ENCODE measurements at places on chromosomes 4 and X.
A peak's percentile ranks its signal among the peaks of the same experiment; 100 is the strongest.

DNA sequence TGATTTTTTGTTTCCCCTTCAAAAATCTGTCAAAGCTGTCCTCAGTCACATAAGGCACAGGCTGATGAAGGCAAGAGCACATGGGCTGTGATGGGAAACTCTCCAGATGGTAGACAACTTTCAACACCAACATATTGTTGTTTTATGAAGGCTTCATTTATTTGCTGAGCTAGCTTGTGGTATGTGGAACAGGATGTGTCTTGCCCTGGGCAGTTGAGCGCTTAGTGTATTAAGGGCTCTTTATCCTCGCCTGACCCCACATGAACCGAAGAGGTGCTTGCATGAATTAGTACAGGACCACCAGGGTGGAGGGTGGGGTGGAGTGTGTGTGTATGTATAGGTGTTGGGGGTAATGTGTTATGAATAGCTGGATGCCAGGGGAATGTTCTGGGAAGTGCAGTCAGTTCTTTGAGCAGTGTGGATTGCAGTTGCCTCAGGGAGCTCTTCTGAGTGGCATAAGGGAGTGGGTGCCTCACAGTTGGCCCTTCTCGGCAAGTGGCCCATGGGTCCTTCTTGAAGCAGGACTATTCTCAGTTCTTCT lies 103.1 kb downstream of the PHEX start:
- no peak for DNase-seq

- no peak for DNase-seq
These were observed 45.6 kb upstream of the ANK2 start for GRCh38 chr4:113003841-113004240.

DNA sequence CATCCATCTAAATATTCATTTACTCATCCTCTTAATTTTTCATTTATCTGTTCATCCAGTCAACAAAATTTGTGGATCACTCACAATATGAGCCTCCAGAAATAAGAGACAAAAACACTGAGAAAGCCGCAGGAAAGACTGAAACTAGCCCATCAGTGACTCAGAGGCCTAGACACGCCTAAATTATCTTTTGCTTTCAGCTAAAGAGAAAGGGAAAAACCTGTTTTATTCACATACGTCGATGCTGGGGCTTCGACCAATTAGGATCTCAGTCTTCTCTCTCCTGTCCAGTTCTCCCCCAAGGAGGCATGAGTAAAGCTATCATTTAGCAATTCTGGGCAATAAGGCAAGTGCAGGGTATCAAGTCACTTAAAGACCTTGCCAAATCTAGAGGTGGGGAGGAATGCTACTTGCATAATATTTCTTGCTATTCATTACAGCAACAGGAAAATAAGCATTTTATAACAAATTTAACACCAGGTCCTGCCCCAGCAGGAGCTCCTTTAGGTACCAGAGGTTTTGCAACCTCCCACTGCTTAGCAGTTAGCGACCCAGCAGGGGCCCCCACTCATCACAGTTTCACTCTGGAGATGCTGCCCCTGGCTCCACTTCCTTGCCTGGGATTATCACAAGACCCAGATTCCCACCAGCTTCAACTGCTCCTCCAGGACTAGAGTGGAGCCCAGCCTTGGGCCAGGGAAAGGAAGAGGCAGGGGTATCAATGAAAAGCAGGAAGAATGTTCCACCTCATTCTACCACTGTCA lies 30.1 kb upstream of the TMEM154 start:
- DNase-seq = no peak

DNA sequence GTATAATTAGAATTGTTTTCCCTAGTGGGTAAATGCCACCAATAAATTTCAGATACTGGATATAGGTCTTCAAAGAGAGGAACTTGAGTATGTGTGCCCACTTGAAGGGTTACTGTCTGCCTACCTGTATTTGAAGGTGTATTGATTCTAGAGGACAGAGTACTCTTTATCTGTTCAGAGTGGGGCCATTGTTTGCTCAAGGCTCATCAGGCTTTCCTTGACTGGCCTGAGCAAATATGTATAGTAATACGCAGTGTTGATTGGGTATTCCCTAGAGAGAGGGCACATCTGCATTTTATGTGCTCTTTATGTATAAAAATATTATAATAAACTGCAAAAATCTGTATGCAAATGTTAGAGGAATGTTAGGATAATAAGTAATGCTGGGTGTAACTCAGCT lies 23.7 kb downstream of the RP2 start:
- no peak for DNase-seq

DNA sequence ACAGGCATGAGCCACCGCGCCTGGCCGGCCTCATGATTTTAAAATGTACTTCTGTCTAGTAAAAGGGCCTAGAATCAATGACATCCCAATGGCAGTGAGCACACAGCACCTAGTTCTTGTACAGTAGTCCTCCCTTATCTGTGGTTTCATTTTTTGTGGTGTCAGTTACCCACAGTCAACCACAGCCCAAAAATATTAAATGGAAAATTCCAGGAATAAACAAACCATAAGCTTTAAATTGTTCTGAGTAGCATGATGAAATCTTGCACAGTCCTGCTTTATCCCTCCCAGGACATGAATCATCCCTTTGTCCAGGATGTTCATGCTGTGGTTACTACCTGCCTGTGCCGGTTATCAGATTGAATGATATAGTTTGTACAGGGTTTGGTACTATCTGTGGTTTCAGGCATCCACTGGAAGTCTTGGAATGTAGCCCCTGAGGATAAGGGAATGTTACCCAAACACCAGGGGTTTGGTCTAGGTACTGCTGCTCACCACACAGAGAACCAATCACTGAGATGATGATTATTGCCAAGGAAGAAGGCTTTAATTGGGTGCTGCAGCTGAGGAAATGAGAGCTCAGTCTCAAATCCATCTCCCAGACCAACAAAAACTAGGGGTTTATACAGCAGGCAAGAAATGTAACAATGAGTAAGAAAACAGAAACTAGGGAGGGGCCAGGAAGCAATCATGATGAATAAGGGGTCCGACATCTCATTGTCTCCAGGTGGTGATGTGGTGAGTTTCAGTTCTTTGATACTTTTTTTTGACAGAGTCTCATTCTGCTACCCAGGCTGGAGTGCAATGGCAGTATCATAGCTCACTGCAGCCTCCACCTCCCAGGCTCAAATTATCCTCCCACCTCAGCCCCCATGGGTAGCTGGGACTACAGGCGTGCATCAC lies 16.2 kb upstream of the FHL1 start:
- DNase-seq = no peak

- no peak for DNase-seq
These were observed 103.7 kb downstream of the PSAPL1 start for GRCh38 chr4:7330811-7331681.

- no peak for DNase-seq
These were observed 137.9 kb upstream of the NALF2 start for GRCh38 chrX:69366183-69366582.

DNA sequence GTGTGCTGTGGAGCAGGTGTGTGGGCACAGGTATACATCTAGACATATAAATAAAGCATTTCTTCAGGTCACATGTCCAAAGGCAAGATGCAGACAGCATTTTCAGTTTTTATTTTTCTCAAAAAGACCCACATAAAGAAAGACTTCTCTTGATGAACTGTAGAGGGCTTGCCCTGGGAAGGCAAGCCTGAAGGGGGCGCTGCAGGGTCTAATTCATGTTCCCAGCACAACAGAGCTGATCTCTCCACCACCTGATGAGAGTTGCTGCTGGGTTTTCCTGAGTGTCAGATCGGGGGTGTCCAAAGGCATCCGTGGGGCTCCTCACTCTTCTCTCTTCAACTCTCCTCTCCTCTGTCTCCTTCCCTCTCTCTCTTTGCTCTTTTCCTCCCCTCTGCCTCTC lies 26.6 kb downstream of the ADRA2C start:
- DNase-seq = no peak

- DNase-seq = peak; percentile 15
These were observed 86.6 kb downstream of the ZNF330 start for GRCh38 chr4:141307241-141307689.

- no peak for DNase-seq
These were observed 316.1 kb upstream of the EMCN start for GRCh38 chr4:100833906-100834305.

DNA sequence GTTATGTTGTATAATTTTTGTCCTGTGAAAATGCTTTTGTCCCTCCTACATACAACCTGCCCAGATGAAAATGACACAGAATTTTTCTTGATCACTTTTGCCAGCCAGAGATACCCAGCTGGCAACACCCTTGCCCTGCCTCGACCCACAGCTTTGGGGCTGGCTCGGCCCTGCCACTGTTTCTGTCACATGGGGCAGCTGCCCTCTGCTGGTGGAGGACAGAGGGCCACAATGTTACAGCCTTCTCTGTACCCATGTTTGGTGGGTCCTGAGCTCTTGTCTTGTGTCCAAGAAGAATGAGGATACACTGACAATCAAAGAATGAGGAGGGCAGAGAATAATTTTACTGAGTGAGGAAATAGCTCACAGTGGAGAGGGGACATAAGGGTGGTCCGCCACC lies 31.1 kb downstream of the BMP15 start:
- no peak for DNase-seq

- DNase-seq = no peak
These were observed 56.4 kb downstream of the FBXW7 start for GRCh38 chr4:152479428-152480026.

DNA sequence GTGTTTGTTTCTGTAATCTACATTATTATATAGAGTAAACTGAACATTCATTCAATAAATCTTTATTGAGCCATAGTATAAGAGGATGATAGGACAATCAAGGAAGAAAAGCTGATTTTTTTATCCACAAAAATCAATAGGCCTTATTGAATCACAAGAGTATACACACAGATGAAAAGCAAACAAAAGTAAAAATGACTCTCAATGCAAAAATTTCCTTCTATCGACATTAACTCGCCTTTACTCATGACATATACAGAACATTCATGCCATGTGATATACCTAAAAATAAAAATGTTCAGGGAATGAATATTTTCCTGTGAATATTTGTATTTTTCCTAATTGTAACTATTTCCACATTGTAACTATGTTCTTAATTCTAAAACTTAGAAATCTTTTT lies 161.2 kb downstream of the LRBA start:
- no peak for DNase-seq

- DNase-seq = no peak
These were observed 32.7 kb downstream of the ELF2 start for GRCh38 chr4:139144161-139144859.

DNA sequence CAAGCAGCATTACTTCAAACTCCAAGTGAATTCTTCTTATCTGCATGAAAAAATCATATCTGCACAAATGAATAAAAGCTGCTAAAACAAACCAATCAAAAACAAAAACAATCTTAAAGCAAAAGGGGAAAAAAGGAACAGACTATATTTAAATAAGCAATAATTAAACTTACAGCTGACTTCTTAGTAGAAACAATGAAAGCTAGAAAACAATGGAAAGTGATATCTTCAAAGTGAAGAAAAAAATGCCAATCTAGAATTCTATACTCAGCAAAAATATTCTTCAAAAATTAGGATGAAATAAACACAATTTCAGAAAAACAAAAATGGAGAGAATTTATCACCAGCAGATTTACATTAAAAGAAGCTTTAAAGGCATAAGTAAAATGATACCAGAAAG lies 20.0 kb downstream of the STBD1 start:
- no peak for DNase-seq

- DNase-seq = no peak
These were observed 15.8 kb downstream of the SCD5 start for GRCh38 chr4:82782626-82783345.

DNA sequence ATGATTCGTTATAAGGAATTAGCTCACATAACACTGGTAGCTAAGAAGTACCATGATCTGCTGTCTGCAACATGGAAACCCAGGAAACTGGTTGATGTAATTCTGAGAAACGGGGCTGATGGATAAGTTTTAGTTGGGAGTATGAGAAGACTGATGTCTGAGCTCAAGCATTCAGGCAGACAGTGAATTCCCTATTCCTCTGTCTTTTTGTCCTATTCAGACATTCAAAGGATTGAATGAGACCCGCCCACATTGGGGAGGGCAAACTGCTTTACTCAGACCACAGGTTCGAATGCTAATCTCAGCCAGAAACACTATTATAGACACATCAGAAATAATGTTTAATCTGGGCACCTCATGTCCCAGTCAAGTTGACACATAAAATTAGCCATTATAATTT lies 515.5 kb downstream of the STPG2 start:
- no peak for DNase-seq

DNA sequence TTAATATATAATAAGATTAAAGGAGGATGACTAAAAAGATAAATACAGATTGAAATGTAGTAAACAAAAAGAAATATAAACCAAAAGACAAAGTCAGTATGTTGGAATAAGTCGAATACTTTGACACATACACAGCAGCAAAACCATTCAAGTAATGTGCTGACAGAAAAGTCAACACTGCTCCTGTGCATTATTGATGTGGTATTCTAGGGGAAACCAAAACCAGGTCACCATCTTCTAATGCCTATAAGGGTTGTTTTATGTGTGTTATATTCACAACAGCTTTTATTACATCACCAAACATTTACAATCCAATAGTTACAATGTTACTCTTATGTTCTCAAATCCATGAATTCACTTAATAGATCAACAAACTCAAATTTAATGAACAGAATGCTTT lies 111.8 kb upstream of the DKK2 start:
- DNase-seq = no peak

DNA sequence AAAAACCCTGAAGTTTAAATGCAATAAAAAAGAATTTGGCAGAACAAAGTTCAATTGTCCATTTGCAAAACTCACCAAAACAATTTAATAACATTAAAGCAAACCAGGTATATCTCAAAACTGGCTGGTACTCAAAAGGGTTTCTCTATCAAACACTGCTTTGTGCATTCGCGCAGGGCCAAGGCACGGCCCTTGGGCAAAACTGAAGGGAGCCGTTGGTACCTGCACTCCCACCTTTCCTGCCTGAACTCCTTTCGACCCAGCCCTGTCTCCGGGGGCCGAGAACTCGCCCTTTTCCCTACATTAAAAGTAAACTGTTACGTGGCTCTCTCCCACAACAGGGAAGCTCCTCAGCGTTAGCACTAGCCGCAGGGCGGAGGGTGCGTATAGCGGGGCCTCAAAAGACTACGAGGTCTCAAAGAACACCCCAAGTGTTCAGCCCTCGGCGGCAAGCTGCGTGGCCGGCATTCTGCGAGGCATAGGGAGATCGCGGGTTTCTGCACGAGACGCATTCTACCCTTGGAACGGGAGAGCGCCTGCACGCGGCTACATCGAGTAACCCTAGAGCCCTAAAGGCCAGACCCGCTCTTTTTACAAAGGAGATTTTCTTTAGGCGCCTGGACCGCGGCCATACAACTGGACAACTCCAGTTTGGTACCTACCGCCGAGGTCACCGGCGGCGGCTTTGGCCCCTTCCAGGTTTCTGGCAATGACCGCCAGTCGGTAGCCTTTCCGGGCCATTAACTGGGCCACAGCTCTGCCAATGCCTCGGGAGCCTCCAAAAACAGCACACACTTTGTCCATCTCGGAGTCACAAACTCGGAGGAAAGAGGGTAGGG lies 550 bp downstream of the CBR4 start:
- DNase-seq = peak; percentile 17

GRCh38 chr4:20338841-20339240 lies 87.1 kb downstream of the SLIT2 start:
- DNase-seq = no peak

- no peak for DNase-seq
These were observed 797.3 kb upstream of the FRG1 start for GRCh38 chr4:189143263-189143952.

GRCh38 chr4:155639704-155640523 lies 26.7 kb upstream of the GUCY1A1 start:
- no peak for DNase-seq

All from stimulated activated CD8-positive, alpha-beta memory T cell treated with anti-CD3 and anti-CD28 coated beads, Interleukin-2, amount 100 ng/mL, for 1 hour (primary cell).